Glomerular endothelial cell (primary cell): ENCODE measurements at places on chromosomes 2 and 18. TPM values are rescaled to one million over a fixed set of nuclear protein-coding genes. Genes with fewer than 3 reads are reported as not detected.

POMC gene
- total RNA-seq, result 0.58 and 2.8 TPM in 2 replicates

REG3G gene
- not detected in 2 replicates for total RNA-seq

DIPK1C gene
- total RNA-seq, result not detected in 2 replicates

GKN1 gene
- total RNA-seq, result not detected in 2 replicates

FTCDNL1 gene
- 1.3 TPM in 1 of 2 replicates, not detected in the other for total RNA-seq

STARD6 gene
- not detected in 2 replicates for total RNA-seq

ITSN2 gene
- 36.7 and 38.1 TPM in 2 replicates for total RNA-seq
